ENCODE measurements at places on chromosomes 11 and 22. TPM values are rescaled to one million over a fixed set of nuclear protein-coding genes. Genes with fewer than 3 reads are reported as not detected.

SMTNL1 gene
- not detected for total RNA-seq

OLFML1 gene
- not detected for total RNA-seq

GPR83 gene
- total RNA-seq = 0.39 TPM

A4GALT gene
- total RNA-seq = 16.0 TPM

ZDHHC13 gene
- total RNA-seq = 21.8 TPM

ANGPTL5 gene
- not detected for total RNA-seq

ASCL3 gene
- not detected for total RNA-seq

TEX54 gene
- not detected for total RNA-seq

TCN1 gene
- 1.7 TPM for total RNA-seq

MS4A4A gene
- total RNA-seq = 0.22 TPM

AIFM3 gene
- total RNA-seq = 9.7 TPM

SCUBE2 gene
- total RNA-seq = 1.3 TPM

OR8D1 gene
- not detected for total RNA-seq

PGR gene
- not detected for total RNA-seq

TIGD3 gene
- total RNA-seq = 2.4 TPM

HEPHL1 gene
- total RNA-seq = not detected

TUBGCP6 gene
- total RNA-seq = 38.6 TPM

ARRB1 gene
- total RNA-seq = 24.2 TPM

CASP12 gene
- total RNA-seq = not detected

Data from HCT116 (cell line).